ENCODE measurements at places on chromosomes 1 and 21.

GRCh38 chr21:26851109-26851944, 6.1 kb upstream of the ADAMTS1 start:
- DNase-seq, result no peak

DNA sequence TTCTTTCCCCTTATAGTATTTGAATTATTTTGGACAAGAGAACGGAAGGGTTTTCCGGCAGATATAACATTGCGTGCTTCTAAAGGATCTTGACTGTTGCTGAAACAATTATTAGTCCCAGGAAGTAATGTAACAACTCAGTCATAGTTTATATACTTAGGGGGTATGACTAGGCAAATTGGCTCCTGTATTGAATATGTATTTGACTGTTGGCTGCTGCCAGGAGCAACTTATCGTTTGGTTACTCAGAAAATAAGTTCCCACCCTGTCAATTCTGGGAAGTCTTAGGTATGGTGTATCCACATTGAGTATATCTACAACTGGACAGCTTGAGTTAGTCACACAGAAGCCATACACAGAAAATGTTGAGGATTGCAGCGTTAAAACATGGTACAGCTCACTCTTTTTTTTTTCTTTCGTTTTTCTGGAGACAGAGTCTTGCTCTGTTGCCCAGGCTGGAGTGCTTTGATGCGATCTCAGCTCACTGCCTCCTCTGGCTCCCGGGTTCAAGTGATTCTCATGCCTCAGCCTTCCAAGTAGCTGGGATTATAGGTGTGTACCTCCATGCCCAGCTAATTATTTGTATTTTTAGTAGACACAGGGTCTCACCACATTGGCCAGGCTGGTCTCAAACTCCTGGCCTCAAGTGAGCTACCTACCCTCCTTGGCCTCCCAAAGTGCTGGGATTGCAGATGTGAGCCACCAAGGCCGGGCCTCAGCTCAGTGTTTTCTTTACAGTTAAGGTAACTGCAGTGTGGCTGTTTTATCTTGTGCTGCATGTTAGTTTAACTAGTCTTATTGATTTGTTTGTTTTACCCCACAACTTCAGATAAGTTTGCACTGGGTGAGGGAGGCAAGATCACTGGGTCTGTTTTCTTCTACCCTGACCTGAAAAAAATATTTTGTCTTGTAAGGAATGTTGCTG, 10.2 kb downstream of the SMAP2 start:
- DNase-seq, result no peak

DNA sequence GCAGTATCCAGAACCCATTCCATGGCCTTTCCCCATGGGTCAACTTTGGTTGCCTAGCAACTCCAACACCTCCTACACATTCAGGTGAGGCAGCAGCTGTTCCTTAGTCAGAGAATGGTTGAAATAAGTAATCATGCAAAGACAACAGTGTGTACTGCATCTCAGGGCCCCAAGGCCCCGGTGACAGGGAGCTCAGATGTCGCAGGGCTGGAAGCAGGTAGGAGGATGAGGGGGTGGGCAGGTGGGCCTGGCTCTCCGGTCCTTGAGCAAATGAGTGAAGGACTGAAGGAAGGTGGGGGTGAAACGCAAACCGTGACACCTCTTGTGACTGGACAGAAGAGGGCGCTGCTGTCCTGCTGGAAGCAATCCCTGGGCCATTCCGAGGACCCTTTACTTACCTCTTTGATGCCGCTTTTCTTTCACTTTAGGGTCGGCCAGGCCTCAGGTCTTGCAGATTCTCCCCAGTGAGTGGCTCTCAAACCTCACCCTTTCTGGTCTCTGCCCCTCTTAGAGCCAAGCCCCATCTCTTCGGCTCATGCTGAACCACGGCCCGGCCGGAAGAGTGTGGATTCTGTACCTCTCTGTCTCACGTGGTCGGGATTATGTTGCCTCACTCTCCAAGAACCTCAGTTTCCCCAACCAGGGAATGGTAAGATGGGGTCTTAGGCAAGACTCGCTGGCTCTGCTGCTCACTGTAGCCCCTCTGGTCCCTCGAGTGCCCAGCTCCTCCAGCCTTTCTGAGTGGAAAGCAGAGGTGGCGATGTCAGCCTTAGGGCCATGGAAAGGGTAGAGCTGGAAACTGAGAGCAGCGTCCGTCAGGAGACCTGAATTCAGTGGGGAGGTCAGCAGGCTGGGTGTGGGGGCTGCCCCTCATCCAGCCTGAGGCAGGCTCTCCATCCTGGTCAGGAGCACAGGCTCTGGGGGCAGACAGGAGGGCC, 5.6 kb upstream of the KCNA10 start:
- peak; percentile 20 for DNase-seq

GRCh38 chr1:209483691-209484090, 99.8 kb upstream of the CAMK1G start:
- DNase-seq, result no peak

DNA sequence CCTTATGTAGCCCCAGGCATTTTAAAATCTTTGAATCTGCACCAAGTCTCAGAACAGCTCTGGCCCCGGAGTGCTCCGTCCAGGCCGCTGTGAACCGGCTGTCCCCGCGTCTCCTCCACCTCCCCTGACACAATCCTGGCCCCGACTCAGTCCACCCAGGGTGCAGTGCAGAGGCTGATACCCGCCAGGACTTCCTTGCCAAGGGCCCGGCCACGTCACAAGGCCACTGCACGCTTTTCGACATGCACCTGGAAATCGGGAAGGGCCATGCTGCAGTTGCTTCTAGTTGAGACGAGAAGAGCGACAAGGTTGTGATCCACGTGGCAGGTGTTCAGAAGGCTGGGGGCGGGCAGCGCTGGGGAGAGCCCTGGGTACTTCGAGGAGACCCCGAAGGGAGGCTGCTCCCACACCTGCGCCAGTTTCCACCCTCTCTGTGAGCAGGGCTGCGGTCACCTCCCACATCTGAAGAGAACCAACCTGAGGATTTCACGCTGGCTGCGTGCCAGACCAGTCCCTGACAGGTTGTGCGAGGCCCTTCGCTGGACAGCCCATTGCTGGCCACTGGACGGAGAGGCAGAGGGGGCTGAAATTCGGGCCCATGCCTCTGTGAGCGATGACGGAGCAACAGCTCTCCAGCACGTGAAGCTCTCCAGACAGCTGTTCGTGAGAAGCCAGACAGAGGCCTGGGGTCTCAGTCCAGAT, 6.7 kb downstream of the VWA1 start:
- DNase-seq, result no peak

DNA sequence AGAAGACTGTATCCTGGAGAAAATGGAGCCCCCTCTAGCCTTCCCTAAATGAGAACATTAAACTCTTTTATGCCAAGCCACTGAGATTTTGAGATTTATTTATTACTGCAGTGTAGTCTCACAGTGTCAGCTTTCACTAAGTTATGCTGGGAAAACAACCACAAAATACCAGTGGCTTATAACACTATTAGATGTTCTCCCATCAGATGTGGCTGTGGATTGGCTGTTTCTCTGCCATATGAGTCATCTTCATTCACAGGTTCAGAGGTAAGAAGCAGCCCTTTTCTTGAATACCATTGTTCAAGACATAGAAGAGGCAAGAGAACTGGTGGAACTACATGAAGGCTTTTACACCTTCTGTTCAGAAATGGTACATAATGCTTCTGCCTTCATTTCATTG, 32.1 kb upstream of the ST6GALNAC5 start:
- DNase-seq, result no peak

GRCh38 chr1:12438349-12438924, 179.6 kb downstream of the DHRS3 start:
- peak; percentile 24 for DNase-seq

DNA sequence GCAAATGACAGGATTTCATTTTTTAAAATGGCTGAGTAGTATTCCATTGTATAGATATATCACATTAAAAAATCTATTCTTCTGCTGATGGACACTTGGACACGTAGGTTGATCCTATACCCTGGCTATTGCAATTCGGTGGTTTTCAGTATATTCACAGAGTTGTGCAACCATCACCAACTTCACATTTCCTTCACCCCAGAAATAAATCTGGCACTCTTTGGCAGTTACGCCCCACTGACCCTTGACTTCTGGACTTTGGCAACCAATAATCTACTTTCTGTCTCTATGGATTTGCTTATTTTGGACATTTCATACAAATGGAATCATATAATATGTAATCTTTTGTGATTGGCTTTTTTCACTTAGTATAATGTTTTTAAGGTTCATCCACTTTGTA, 35.9 kb downstream of the MAP3K7CL start:
- DNase-seq, result no peak

DNA sequence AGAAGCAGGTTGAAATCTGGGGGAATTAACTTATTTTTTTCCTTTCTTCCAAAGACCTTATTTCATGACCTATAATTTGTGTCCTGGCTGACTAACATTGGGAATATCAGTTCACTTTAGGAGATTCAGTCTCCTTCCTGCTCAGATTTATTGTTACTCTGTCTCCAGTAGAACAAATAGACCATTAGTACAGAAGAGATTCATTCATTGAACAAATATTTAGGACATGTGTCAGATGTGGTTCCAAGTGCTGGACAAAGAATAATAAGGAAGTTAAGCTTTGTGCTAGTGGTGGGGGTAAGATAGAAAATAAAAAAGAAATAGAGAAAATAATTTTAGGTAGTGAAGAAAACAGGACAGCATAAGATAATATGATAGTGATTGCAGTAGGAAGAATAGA, 20.3 kb downstream of the ZMYM4 start:
- DNase-seq, result no peak

GRCh38 chr1:98369463-98369862, 292.1 kb upstream of the SNX7 start:
- no peak for DNase-seq

DNA sequence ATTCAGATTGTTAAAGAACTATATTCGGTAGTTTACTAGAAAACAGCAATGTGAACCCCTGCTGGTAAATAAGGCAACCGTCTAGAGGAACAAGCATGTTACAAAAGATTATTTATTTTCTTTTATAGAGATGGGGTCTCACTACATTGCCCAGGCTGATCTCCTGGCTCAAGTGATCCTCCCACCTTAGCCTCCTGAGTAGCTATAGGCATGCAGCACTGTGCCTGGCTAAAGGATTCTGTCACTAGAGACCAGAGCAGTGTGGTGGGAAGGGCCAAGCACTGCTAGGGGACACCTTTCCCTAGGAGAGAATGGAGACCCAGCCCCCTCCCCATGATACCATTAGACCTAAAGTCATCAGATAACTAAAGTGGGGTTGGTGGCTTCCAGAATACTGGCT, 28.9 kb downstream of the SLC27A3 start:
- DNase-seq, result no peak

DNA sequence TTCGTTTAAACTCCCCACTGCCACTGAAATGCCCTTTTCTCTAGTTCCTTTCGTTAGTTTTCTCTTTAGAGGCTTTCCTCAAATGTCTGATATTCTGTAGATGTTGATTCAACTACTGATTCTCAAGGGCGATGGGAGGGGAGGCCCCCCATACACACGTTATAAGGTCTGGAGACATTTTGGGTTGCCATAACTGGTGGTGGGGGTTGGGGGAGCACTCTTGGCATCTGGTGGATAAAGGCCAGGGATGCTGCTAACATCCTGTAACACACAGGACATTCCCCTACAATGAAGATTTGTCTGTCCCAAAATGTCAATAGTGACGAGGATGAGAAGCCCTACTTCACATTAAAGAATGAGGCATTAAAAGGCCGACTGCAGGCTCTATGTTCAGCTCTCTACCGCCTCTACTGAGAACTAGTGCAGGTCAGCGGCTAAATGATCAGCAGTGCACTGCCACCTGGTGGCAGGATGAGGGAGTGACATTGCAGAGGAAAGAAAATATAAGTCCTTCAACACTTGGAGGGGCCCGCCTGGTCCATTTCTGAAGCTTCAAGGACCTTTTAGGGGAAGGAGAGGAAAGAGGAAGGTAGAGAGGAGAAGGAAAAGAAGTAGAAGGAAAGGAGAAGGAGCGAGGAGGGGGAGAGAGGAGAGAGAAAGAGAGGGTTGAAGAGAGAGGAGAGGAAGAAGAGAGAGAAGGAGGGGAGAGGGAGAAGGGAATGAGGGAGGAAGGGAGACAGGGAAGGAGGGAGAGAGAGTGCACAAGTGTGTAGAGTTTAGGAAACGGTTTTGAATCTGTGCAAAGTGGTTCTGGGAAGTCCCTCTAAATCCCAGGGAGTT, 29.4 kb downstream of the ALG14 start:
- peak; percentile 58 for DNase-seq

GRCh38 chr1:50197216-50197615, 88.5 kb downstream of the ELAVL4 start:
- DNase-seq, result no peak

All from activated T-helper 9 cell treated with anti-CD3 and anti-CD28 coated beads, Interleukin-2, amount 50 U/mL, for 16 hours (primary cell).